A549 treated with RU486 at 1 μM for 4 hours (cell line): ENCODE measurements at places on chromosomes 4 and X. TPM values are rescaled to one million over a fixed set of nuclear protein-coding genes. Genes with fewer than 3 reads are reported as not detected.

MAGEC1 gene
- total RNA-seq: 0.02 to 0.09 TPM (median 0.04 TPM) in 3 of 5 replicates, not detected in the others

SPANXA1 gene
- total RNA-seq: 0.22 TPM in 1 of 5 replicates, not detected in the others

HTN1 gene
- not detected in 5 replicates for total RNA-seq

TEX13C gene
- total RNA-seq: 0.01 TPM in 1 of 5 replicates, not detected in the others

CT45A1 gene
- not detected in 5 replicates for total RNA-seq

GAGE13 gene
- total RNA-seq: not detected in 5 replicates

MAGEA2 gene
- not detected in 5 replicates for total RNA-seq

NLGN4X gene
- not detected in 5 replicates for total RNA-seq

CCDC120 gene
- 2.8 to 4.2 TPM (median 3.6 TPM) in 5 replicates for total RNA-seq

MAOA gene
- 0.15 to 0.20 TPM (median 0.16 TPM) in 5 replicates for total RNA-seq

GLRB gene
- total RNA-seq: 0.45 to 0.85 TPM (median 0.76 TPM) in 5 replicates

ZXDB gene
- total RNA-seq: 3.0 to 7.1 TPM (median 6.8 TPM) in 5 replicates

PHKA1 gene
- 18.9 to 20.9 TPM (median 20.4 TPM) in 5 replicates for total RNA-seq

XAGE3 gene
- not detected in 5 replicates for total RNA-seq

TRPC3 gene
- 0.07 to 0.16 TPM (median 0.08 TPM) in 3 of 5 replicates, not detected in the others for total RNA-seq

AFF2 gene
- not detected in 5 replicates for total RNA-seq

FGFR3 gene
- total RNA-seq: 1.4 to 2.5 TPM (median 1.9 TPM) in 5 replicates

TLR1 gene
- total RNA-seq: 0.29 to 0.67 TPM (median 0.57 TPM) in 5 replicates

NXF2B gene
- not detected in 5 replicates for total RNA-seq

S100G gene
- not detected in 5 replicates for total RNA-seq

DCAF4L1 gene
- 0.05 to 0.13 TPM (median 0.11 TPM) in 5 replicates for total RNA-seq

FAM133A gene
- 0.63 to 0.92 TPM (median 0.84 TPM) in 5 replicates for total RNA-seq

LRP2BP gene
- total RNA-seq: 0.05 to 0.31 TPM (median 0.10 TPM) in 5 replicates

ALPK1 gene
- total RNA-seq: 1.7 to 2.6 TPM (median 2.1 TPM) in 5 replicates

SLC26A1 gene
- 0.20 to 0.91 TPM (median 0.26 TPM) in 5 replicates for total RNA-seq

CFAP299 gene
- not detected in 5 replicates for total RNA-seq

MXRA5 gene
- not detected in 5 replicates for total RNA-seq

IDUA gene
- 7.7 to 16.8 TPM (median 12.3 TPM) in 5 replicates for total RNA-seq

ERVMER34-1 gene
- 0.47 to 0.56 TPM (median 0.52 TPM) in 5 replicates for total RNA-seq

ADH1A gene
- total RNA-seq: not detected in 5 replicates

SUPT20HL2 gene
- total RNA-seq: not detected in 5 replicates

WNK3 gene
- 0.01 TPM in 2 of 5 replicates, not detected in the others for total RNA-seq

ADH7 gene
- not detected in 5 replicates for total RNA-seq

FRAS1 gene
- 1.5 to 2.8 TPM (median 2.6 TPM) in 5 replicates for total RNA-seq

PRICKLE3 gene
- 16.1 to 21.8 TPM (median 19.4 TPM) in 5 replicates for total RNA-seq

XAGE2 gene
- total RNA-seq: not detected in 5 replicates

TRIM61 gene
- not detected in 5 replicates for total RNA-seq

OPHN1 gene
- total RNA-seq: 1.4 to 1.7 TPM (median 1.5 TPM) in 5 replicates

RTL9 gene
- 0.03 to 0.08 TPM (median 0.06 TPM) in 5 replicates for total RNA-seq

ELK1 gene
- total RNA-seq: 31.0 to 37.7 TPM (median 37.0 TPM) in 5 replicates

TIMM8A gene
- 28.2 to 35.5 TPM (median 29.9 TPM) in 5 replicates for total RNA-seq

MAGEC3 gene
- not detected in 5 replicates for total RNA-seq

ART3 gene
- not detected in 5 replicates for total RNA-seq
